ENCODE measurements at places on chromosomes 7 and 10.

DNA sequence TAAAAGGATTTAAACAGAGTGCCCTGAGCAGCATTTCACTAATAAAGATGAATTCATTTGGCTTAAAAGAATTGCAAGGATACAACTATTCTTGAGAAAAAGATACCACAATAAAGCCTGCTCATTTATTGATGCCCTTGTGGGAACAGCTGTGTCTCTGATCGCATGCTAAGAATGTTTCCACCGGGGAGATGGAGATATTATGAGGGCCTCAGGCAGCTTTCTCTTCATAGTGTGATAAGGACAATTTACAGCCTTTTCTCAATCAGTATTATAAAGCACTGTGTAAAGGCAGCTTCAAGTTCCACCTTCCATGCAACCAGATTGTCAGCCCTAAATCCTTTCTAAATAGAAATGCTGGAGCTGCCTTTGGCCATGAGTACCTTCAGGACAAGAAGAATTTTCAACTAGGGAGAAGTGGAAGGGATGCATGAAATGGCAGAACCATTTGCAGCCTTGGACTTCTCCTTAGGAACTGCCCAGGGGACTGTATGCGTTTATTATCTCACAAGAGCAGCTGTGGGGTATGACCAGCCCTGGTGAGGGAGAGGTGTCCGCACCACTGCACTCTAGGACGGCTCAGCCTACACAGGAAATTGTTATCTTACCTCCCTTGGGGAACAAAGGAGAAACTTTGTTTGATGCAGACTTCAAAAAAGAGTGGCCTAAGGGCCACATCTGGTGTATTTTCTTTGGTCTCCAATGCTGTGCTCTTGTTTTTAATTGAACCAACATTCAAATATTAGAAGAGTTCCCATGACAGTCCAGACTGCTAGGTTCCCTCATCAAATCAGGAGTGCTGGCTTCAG, 116.9 kb upstream of the PCGF5 start:
- no peak for DNase-seq

DNA sequence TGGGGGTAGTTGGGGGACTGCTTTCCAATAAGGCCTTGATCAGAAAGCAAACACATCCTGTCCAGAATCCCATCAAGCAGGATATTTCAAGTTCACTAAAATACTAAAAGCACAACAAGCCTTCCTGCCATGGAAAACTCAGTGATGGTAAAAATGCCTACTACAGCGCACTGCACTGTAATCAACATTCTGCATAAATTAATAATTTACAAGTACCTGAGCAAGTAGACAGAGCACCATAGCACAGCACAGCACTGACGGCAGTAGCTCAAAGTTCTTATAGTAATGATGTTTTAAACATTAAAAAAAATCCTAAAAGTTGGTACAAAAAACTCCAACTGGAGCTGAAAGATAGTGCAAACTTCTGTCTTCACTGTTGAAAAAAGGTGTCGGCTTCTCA, 120.5 kb downstream of the FANK1 start:
- no peak for DNase-seq

- DNase-seq = no peak
Measured at GRCh38 chr7:7254908-7255307, 72.6 kb downstream of the C1GALT1 start.

- no peak for DNase-seq
Measured at GRCh38 chr7:140982508-140982907, 32.2 kb downstream of the MRPS33 start.

DNA sequence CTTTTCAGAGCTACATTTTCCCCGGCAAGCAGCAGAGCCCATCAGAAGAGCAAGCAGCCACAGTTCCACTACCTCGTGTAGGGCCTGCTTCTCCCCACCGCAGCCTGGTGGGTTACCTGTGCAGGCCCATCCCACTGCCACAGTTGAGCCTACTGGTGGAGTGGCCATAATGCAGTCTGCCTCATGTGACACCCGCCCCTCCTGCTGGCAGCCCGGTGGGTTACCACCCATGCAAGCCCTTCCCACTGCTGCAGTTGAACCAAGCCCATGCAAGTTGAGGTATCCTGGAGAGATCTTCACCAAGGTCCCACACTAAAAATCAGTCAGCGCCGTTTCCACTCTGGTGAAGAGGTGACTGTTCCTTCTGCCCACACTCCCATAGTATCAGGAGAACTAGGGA, 32.1 kb upstream of the CNNM1 start:
- no peak for DNase-seq

DNA sequence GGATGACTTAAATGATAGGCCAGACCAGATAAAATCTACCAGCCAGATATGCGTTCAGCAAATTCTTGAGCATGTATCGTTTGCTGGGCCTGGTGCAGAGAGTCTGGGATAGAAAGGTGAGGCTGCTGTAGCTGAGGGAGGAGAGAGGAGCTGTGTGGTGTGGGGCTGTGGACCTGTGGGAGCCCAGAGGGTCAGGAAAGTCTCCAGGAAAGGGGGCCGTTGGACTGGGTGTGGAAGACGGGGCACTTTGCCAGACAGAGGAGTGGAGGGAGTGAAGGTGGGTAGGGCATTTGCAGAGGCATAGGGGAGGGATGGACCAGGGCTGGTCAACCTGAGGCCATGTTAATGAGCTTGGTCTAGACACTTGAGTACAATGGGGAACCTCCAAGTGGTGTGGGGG, 124.7 kb upstream of the UNC5B start:
- no peak for DNase-seq

GRCh38 chr7:105934572-105935185, 28.4 kb upstream of the CDHR3 start:
- no peak for DNase-seq

DNA sequence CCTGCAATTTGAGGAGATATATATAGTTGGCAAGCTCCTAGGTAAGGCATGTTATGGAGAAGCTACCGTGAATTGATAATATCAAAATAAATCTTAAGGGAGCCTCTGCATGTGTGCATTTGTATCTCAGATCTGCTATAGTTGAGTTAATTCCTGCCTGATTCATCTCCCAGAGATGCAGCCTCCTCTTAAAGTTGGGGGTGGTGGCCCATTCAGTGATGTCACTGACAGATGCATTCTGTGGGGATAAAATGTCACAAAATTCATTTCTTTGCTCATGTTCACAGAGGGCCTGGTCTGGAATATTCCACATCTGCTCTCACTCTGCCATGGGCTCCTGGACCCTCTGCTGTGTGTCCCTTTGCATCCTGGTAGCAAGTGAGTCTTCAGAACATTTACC, 185.8 kb upstream of the PRSS1 start:
- DNase-seq = no peak

DNA sequence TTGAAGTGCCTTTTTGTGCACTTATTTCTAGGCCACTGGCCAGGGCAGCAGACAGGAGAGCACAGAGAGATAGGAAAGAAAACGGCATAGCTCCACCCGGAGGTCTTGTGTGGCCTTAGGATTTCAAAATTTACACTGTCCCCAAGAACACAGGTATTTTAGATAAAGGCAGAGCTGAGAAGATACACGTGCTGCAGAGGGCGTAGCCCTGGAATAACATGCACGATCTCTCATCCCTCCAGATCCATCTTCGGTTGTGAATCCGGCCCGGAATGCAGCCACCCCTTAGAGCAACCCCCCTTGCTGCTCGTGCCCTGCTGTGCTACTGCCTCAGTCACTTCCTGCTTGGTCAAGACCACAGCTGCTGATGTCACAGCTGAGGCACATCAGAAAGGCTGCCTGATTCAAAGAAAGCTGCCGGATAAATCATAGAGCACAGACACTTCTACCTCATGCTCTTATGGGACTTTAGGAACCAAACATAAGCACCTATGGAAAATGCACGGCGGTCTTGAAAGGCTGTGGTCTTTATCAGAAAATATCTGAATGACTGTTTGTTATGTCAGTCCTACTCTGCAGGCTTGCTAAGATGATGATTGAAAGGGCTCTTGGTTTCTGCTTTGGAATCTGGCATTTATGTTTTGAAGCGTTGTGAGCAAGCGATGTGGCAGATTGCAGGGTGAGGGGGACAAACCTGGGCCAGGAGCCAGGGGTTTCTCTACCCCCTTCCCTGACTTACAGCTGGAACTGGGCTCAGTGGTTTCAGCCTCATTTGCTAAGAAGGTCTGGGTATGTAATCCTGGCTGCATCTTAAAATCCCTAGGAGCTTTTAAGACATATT, 152.0 kb downstream of the SVIL start:
- no peak for DNase-seq

GRCh38 chr10:77034795-77035194, 602.8 kb downstream of the KCNMA1 start:
- no peak for DNase-seq

GRCh38 chr10:71542478-71542877, 145.8 kb downstream of the CDH23 start:
- no peak for DNase-seq

DNA sequence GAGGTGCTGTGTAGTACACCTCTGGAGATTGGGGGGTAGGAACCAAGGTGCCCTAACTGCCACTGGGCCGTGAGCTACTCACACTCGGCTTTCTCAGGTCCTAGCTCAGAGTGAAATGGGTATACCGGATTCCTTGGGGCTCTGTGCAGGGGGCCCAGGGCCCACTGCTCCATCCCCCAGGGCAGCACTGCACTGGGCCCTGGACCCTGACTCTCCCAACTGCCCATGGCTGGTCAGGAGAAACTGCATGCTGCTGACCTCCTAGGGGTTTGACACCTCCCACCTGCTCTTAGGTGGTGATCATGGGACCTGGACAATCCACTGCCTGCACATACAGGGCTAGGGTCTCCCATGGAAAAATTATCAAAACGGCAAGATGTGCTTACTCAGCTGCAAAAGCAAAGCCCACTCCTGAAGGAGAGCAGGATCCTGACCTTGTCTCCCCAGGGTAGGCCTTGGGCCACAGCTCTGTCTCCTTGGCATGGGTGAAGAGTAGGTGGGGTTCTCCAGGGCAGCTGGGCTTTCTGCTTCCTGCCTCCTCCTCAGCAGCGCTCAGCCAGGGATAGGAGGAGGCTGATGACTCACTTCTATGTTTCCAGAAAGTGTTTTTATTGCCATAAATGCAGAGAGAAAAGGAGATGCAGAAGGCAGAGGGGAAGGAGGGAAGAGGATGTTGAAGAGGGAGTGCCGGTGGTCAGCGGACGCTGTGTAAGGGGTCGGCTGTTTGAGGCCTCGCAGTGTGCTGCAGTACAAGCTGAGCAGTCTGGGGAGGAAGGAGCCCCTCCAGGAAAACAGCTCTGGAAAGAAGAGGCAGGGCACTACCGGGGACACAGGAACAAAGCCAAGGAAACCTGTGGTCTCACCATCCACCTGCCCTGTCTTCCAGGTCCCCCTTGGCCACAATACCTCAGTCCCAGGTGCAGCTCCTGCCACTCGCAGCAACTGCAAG, 107.8 kb downstream of the ARHGAP22 start:
- no peak for DNase-seq

DNA sequence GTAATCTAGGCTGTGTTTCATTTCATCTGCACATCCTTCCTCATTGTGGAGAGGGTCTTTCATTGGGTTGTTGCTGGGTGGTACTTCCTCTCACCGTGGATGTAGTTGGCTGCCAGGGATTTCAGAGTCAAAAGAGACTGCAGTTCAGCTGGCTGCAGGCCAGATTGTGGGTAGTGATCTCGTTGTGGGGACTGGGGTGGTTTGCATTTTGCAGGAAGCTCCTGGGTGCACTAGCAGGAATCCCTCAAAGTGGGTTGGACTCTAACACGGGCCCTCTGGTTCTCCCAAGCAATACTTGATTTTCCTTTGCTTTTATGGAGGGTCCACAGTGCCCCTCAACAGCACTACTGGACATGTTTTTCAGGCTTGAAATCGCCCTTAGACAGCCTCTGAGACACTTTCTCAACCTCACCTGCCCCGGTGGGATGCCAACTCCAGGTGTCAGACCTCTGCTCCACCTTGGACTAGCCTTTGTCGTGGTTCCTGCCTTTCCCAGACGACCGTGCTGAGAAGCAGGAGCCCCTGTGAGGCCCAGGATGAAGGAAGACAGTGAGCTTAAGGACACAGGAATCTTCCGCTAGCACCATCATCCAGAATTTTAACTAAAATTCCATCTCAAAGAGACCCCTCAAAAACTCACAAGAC, 23.9 kb upstream of the ZNF273 start:
- DNase-seq = no peak

- no peak for DNase-seq
Measured at GRCh38 chr7:1447551-1448244, 11.6 kb downstream of the MICALL2 start.

- DNase-seq = no peak
Measured at GRCh38 chr7:17532861-17533404, 234.5 kb downstream of the AHR start.
